Lower leg skin (tissue), 4 donors: ENCODE measurements at places on chromosomes 11 and 22. TPM values are rescaled to one million over a fixed set of nuclear protein-coding genes. Genes with fewer than 3 reads are reported as not detected.

HSPB2 gene
- 1.2 TPM for total RNA-seq

NUDT8 gene
- 50.8 TPM for total RNA-seq

PRSS23 gene
- total RNA-seq, result 9.7 TPM

ST3GAL4 gene
- 12.6 TPM for total RNA-seq

PRR5L gene
- 3.4 TPM for total RNA-seq

GGTLC2 gene
- not detected for total RNA-seq

HOATZ gene
- total RNA-seq, result not detected

FGF19 gene
- total RNA-seq, result not detected

ARVCF gene
- 40.3 TPM for total RNA-seq

PLEKHA7 gene
- 35.1 TPM for total RNA-seq

C11orf65 gene
- total RNA-seq, result 0.19 TPM

SAMM50 gene
- 31.2 TPM for total RNA-seq

KCNE3 gene
- total RNA-seq, result not detected

APOBEC3F gene
- 0.30 TPM for total RNA-seq

ARHGAP32 gene
- total RNA-seq, result 49.4 TPM

DDIAS gene
- 1.1 TPM for total RNA-seq
